Activated CD4-positive, alpha-beta T cell treated with anti-CD3 and anti-CD28 coated beads, Interleukin-2, amount 50 U/mL, for 1 hour (primary cell): ENCODE measurements at places on chromosomes 6 and 20.

- DNase-seq = no peak
Observed at GRCh38 chr6:41626917-41627316, 11.4 kb upstream of the MDFI start.

DNA sequence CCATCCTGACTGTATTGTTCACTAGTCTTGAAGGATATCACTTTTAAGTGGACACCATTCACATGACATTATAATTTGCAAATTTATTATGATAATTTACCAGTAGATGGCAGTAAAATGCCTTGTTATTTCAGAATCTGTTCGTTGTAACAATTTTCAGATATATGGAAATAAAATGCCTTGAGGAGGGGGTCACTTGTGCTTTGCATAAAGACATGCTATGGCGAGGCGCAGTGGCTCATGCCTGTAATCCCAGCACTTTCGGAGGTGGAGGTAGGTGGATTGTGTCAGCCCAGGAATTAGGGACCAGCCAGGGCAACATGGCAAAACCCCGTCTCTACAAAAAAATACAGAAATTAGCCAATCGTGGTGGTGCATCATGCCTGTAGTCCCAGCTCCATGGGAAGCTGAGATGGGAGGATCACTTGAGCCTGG, 9.0 kb upstream of the NCOA6 start:
- DNase-seq = no peak

DNA sequence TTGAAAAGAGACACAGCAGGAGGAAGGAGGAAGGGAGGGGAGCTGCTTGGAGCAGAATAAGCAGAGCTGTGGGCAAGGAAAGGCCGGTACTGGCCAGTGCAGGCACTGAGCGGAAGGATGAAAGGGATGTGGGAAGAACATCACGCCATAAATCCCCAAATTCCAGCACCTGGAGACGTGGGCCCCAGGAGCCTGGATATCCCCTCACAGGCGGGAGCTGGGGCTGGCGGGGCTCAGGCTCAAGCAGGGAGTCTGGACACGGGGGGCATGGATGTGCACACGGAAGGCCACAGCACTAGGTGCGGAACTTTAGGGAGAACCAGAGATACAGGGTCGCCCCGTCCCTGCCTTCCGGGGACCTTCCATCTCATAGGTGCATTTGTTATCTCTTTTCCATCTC, 7.5 kb upstream of the RPP40 start:
- DNase-seq = no peak

DNA sequence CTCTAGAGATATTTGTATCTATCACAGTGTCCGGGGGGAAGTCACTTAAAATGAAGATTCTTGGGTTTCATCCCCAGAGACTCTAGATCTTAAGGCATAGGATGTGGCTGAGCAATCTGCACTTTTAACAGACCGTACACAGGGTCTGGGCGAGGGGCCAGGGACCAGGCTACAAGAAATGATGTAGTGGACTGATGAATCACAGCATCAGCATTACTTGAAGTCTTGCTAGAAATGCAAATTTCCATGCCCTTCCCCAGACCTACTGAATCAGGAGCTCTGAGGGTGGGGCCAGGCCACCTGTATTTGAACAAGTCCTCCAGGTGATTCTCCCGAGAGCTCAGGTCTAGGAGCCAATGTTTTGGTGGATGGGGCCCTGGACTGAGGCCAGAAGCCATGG, 168.4 kb downstream of the DOK5 start:
- DNase-seq = no peak

DNA sequence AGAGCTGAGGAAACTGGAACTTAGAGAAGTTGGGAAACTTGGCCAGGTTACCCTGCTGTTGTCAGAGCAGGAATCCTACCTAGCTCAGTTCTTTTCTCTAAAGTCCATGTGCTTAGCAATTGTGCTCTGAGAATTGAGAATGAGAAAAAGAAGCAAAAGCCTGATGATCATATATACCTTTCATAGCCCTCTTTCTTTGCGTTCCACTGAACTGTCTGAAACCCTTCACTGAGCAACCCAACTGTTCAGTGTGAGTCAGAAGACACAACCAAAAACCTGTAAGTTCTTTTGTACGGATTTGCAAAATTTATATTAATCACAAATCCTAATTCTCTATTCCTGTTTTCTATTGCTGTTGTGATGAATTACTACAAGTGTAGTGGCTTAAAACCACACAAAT, 80.6 kb downstream of the PHF3 start:
- no peak for DNase-seq

- DNase-seq = peak; percentile 18
Observed at GRCh38 chr6:41940759-41941279, 789 bp downstream of the CCND3 start.

DNA sequence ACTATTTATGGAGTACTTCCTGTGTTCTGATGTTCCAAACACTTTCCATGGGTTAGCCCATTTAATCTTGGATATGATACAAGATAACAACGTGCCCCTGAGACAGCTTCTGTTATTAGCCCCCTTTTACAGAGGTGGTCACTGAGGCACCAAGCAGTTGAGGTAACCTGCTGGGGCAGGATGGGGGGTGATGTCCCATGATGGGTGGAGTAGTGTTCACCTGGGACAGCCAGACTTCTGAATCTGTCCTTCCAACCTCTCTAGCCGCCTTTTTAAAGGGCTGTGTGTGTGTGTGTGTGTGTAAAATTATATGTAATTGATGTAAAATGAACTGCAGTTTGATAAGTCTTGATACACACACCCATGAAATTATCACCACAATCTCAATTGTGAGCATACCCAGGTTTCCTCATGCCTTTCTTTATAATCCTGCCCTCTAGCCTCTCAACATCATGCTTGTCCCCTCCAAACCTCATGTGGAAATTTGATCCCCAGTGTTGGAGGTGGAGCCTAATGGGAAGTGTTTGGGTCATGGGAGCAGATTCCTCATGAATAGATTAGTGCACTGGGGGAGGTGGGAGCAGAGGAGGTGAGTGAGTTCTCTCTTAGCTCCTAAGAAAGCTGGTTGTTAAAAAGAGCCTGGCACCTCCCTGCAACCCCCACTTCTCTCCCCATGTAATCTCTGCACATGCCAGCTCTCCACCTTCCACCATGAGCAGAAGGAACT, 39.2 kb downstream of the PLAGL2 start:
- no peak for DNase-seq

DNA sequence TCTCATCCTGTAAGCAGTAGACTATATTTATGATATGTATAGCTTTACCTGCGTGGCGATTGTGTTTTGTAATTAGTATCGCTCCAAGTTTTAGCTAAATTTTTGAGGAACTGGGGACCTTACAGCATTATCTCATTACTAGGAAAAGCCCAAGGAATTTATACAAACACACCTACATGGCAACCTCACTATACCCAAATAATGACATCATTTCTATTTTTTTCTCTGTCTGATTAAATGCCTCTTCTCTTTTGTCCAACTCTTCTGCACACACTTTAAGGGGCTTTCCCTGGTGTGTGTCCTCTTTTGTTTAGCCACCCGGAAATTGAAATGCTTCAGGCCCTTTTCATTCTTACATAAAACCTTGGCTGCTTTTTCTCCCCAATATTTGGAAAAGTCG, 82.9 kb upstream of the EXOC2 start:
- DNase-seq = no peak

DNA sequence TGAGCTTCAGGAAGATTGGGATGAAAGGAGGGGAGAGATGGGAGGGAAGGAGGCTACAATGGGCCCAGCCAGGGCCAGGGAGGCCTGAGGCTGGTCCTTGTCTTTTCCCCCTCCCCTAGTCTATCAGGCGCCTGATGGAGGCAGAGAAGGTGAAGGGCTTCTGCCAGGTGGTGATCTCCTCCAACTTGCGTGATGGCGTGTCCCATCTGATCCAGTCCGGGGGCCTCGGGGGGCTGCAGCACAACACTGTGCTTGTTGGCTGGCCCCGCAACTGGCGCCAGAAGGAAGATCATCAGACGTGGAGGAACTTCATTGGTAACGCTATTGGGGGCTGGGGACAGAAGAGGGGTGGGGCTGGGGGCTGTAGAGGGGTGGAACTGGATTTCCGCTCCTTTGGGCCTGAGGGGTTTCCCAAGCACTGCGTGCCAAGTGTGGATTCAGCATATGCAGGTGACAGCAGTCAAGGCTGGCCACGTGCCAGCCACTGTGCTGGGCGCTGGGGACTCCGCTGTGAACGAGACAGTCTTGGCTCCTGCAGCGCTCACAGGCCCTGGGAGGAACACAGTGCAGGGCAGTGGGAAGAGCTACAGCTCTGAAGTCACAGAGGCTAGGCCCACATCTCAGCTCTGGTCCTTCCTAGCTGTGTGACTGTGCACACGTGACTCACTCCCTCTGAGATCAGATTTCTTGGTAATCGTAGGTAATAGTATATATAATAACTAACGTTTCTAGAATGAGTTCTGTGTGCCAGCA, 22.7 kb downstream of the SLC12A5 start:
- no peak for DNase-seq

DNA sequence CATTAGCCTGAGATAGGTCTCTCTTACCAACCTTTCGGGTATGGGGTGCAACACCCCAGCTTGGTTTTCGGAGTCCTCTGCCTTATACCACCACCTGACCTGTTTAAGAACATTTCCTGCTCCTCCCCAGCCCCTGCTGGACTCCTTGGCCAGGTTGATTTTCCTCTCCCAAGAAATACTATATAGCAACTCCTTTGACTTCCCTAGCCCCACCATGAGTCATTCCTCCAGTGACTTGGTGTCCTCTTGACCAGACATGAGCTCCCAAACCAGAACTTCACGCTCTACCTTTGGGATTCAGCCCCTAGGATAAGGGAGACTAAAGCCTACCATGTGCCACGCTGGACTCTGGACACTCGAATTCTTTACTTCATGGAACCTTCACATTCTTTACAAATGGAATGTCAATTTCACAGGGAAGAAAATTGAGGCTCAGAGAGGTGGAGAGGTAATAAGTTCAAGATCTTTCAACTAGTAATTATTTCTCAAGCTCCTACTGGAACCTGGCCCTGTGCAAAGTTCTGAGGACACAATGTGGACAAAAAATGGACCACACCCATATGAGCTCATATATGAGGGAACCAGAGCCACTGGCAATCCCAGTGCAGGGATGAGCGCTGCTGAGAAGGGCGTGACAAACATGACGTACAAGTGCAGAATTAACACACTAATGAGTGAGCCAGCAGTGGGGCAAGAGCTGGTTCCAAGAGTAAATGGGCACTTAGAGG, 48.2 kb downstream of the SIRPA start:
- no peak for DNase-seq

GRCh38 chr6:34595332-34596184, 39.4 kb upstream of the SPDEF start:
- no peak for DNase-seq

- DNase-seq = no peak
Observed at GRCh38 chr6:137193256-137194070, 20.0 kb upstream of the IL22RA2 start.

DNA sequence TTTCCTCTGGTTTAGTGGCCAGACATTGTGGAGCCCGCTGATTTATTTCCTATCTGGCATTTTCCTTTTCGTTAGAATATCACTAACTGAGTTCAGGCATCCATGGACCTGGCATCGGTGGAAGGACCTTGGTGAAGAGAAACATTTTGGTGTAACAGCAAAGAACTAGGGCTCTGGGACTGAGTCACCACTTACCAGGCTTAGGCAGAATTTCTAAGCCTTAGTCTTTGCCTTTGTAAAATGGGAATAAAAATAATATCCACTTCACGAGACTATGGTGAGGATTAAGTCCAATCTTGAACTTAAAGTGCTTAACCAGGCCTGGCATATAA, 42.0 kb upstream of the ENPP1 start:
- no peak for DNase-seq

DNA sequence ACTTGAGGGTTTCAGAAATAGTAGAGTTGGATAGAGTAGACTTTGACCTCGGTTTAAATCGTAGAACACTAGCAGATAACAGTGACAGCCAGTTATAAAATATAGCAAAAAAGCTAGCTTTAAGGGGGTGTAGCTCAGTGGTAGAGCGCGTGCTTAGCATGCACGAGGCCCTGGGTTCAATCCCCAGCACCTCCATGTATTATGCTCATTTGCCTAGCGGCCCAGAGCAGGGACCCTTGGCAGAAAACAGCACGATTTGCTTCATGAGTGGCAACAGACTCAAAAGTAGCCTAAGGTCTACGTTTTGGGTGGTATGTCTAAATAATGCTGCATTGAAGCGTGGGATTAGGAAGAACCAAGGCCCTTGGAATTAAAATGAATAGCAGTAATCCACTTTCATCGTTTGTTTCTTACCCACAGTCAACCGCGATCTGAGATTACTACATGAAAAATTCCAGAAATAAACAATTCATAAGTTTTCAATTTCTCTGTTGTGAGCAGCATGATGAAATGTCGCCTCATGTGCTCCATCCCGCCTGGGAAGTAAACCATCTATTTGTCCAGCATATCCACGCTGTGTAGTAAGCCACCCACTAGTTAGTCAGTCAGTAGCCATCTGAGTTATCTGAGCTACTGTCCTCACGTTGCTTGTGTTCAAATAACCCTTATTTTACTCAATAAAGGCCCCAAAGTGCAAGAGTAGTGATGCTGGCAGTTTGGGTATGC, 184.9 kb downstream of the GPX5 start:
- DNase-seq = no peak

- no peak for DNase-seq
Observed at GRCh38 chr6:21808045-21808470, 214.5 kb downstream of the SOX4 start.

GRCh38 chr20:23340524-23340923, 10.1 kb upstream of the NXT1 start:
- DNase-seq = peak; percentile 24
